ENCODE measurements at places on chromosomes 5 and 9.

DNA sequence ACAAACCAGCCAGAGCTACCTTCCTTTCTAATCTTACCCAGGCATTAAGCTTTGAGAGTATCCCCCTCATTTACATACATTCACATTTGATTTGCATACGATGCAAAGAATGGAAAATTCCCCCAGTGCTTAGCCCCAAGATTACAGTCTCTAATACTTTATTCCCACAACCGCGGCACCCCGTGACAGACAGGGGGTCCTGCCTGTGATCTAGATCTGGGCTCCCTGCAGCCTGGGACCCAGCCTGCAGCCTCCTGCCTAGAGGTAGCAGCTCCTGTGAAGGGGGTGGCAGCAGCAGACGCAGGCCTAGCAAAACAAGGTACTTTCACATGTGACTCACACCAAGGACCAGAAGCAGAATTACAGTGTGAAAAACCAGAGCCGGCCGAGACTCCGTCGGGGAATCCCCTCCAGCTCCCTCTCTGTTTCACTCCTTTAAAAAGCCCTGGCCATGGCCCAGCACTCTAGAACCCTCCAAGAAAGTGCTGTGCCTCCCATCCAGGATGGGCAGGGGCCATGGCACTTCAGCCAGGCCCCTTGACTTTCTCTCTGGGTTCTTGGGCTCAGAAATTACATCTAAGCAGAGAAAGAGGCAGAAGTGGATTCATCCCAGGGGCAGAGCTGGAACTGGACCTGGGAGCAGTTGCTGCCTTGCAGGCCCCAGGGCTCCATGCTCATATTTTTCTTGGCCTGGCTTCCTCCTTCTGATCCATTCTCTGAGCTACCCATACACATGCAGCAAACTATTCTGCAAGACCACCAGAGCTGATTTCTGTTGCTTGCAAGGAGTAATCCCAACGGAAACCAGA, 14.0 kb upstream of the TCF7 start:
- DNase-seq, result peak; percentile 86

DNA sequence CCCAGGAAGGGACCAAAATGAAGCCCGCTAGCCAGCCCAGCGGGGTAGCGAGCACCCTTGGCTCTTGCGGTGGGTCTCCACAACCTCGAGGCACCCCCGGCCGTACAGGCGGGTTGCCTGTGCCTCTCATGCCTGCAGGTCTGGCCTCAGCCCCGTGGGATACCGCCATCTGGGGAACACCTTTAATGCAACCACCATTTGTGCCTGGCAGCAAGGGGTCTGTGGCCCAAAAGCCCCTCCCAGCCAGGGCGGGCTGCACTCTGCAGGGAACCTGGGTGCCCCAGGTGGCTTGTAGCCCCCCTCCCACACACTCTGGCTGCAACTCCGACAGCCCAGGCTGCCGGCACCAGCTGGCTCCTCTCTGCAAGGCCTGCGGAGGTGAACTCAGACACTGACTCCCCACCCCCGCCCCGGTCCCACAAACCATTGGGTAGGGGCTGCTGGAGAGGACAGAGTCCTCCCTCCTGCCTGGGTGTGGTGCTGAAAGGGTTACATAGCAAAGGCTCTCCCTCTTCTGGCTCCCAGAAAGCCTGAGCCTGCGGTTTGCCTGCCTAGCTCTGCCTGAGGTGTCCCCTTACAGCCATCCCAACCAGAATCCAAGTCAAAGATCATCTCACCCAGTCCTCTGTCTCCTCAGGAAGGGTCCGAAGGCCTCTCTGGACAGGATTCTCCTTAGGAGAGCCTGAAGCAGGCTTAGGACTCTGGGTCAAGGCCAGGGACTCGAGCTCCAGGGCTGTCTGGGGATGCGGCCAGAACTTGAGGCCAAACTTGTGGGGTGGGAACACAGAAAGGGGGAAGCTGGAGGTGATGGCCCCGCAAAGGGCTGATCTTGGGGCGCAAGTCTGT, 109.4 kb downstream of the PSD2 start:
- no peak for DNase-seq

GRCh38 chr9:4102078-4102477, 197.8 kb downstream of the GLIS3 start:
- DNase-seq, result no peak

- DNase-seq, result no peak
These were observed 32.8 kb upstream of the PUM3 start for GRCh38 chr9:2876726-2877125.

- DNase-seq, result no peak
These were observed 296.6 kb upstream of the DAB2 start for GRCh38 chr5:39721394-39721793.

GRCh38 chr5:153756540-153756939, 266.1 kb downstream of the GRIA1 start:
- DNase-seq, result no peak

- DNase-seq, result no peak
These were observed 138.1 kb downstream of the ATPSCKMT start for GRCh38 chr5:10111571-10111970.

DNA sequence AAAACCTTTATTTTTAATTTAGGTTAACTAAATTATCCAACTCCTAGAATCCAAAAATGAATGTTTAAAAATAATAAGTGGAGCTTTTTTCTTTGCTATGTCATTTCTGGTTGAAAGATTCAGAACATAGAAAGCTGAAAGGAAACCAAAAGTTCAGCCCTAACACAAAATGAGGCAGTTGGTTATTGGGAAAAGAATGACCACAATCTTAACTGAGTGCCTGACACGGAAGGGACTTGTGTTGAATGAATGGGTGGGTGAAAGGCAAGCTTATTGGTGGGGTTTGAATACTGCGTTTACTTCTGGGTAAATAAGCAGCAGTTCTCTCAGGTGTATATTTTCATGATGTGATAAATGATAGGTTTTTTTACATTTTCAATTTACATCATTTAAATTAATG, 243.5 kb downstream of the IRX1 start:
- no peak for DNase-seq

GRCh38 chr5:138552657-138553056, 9.6 kb upstream of the ETF1 start:
- DNase-seq, result no peak

- DNase-seq, result no peak
These were observed 15.4 kb upstream of the SMIM15 start for GRCh38 chr5:61177716-61178115.

- DNase-seq, result no peak
These were observed 12.8 kb upstream of the FBXL7 start for GRCh38 chr5:15487228-15487627.

DNA sequence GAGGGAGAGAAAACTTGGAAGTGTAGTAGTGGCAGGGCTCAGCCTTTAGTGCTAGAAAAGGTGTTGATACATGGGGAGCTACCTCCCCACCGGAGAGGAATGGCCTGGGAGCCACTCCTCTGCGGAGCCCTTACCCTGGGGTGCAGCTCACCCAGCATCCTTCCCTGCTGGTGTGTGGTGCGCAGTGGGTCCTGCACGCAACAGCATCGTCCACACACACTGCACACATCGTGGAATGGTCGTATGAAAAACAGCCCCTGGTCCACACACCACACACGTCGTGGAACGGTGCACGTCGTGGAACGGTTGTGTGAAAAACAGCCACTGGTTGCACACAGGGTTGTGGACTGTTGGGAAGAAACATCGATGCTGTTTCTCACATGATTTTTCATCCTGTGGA, 16.1 kb upstream of the AHRR start:
- DNase-seq, result no peak
